ENCODE measurements at places on chromosomes 2 and 18.
A peak's percentile ranks its signal among the peaks of the same experiment; 100 is the strongest.

DNA sequence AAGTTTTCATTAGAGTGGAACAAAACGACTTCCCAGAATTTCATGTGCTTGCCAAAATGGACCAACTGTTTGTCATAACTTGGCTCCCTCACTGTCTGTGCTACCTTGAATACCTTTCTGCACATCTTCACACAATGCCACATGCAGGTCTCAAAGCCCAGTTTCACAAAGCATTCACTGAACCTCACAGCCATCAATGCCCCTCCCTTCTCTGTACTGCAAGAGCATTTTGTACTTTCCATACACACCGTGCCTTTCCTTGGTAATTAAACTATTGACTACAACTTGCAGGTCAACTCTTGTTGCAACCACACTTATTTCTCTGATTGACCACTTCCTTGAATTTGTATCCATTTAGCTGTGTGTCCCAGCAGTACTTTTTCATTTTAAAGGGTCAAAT lies 50.5 kb downstream of the PAX3 start:
- DNase-seq, result no peak

DNA sequence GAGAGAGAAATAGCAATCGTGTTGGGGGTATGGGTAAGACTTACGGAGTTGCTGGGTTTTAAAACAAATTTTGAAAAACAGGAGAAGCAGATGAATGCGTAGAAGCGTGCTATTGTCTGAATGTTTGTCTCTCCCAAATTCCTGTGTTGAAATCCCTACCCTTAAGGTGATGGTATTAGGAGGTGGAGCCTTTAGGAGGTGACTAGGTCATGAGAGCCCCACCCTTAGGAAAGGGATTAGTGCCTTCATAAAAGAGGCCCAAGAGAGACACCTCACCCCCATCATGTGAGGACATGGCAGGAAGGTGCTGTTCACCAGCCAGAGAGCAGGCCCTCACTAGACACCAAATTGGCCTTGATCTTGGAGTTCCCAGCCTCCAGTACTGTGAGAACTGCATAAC lies 40.7 kb upstream of the FZD7 start:
- DNase-seq, result no peak

DNA sequence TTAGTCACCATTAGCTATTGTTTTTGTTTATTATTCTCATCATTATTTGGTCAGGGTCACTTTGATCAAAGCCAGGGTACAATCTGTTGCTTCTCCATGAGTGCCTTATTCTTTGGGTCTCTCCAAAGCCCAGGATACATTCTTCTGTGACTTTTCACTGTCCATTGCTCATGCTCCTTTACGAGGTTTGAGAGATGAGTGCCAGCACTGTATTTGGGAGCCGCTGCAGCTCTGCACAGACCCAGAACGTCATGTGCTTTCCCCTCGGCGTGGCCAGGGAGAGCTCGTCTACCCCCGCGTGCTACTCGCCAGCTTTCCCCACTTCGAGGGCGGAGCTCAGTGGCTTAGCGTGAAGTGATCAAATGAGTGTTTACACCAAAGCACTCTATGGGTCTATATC lies 123.7 kb downstream of the COL6A3 start:
- DNase-seq, result no peak

- no peak for DNase-seq
These were observed 11.6 kb downstream of the NFE2L2 start for GRCh38 chr2:177252808-177253531.

GRCh38 chr2:203720915-203721672 lies 14.7 kb downstream of the CD28 start:
- no peak for DNase-seq

- DNase-seq, result peak; percentile 34
These were observed 34.2 kb upstream of the EN1 start for GRCh38 chr2:118881490-118882129.

- DNase-seq, result no peak
These were observed 50.3 kb upstream of the GREB1L start for GRCh38 chr18:21191596-21192307.

DNA sequence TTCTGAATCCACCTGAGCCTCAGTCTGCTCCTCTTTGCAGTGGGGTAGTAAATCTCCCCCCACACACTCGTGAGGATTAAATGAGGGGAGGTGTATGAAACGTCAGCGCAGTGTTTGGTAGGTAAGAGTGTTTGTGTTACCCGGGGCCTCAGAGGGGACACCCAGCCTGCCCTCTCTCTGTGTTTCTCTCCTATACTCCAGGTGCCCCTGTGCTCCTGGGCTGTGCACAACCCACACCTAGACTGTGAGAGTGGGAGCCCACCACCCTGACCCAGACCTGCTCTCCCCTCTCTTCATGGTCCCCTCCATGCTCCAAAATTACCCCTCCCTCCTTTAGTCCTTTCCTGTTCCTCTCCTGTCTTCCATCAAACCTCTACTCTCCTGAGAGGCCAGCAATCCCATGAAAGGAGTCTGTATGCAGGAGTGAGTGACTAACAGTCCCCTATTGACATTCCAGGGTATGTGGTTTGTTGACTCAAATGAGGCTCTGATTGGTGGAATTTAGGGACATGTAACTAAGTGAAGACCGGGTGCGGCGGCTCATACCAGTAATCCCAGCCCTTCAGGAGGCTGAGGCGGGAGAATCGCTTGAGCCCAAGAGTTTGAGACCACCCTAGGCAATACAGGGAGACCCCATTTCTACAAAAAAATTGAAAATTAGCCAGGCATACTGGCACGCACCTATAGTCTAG lies 10.4 kb downstream of the CIB4 start:
- DNase-seq, result no peak

GRCh38 chr18:55763805-55764204 lies 175.8 kb upstream of the TCF4 start:
- no peak for DNase-seq

- DNase-seq, result no peak
These were observed 1495.5 kb upstream of the ACVR2A start for GRCh38 chr2:146349334-146349733.

DNA sequence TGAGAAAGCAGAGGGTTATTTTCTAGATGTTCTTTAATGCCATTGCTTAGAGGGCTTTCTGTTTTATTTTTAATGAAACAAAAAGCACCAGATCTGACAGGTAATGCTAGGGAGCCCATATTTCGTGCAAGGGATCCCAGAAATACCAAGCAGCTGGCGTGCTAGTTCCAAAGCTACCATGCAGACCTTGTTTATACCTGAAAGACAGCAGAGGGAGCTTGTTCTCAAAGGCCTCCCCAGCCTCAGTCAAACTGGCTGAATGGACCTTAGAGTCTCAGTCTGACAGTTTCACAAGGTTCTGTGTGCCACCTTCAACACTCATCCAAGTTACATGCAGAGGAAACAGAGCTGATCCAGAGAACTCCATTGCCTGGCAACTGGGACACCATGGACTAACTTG lies 48.6 kb downstream of the GALNT14 start:
- no peak for DNase-seq

DNA sequence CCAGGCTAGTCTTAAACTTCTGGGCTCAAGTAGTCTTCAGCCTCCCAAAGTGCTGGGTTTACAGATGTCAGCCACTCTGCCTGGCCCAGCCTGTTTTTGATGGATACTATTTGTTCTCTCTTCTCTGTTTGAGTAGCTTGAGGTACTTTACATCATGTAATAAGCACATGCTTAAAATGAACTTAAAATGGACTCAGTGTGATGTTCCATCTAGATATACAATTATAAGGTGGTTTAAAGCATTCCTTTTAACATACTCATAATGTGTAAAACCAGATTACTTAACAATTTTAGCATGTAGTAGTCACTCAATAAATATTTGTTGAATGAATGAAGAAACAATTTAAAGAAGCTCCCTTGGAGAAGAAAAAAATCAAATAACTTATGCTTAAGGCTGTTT lies 9.6 kb downstream of the PTPRM start:
- no peak for DNase-seq

- DNase-seq, result no peak
These were observed 73.8 kb downstream of the HDAC4 start for GRCh38 chr2:239326831-239327535.

DNA sequence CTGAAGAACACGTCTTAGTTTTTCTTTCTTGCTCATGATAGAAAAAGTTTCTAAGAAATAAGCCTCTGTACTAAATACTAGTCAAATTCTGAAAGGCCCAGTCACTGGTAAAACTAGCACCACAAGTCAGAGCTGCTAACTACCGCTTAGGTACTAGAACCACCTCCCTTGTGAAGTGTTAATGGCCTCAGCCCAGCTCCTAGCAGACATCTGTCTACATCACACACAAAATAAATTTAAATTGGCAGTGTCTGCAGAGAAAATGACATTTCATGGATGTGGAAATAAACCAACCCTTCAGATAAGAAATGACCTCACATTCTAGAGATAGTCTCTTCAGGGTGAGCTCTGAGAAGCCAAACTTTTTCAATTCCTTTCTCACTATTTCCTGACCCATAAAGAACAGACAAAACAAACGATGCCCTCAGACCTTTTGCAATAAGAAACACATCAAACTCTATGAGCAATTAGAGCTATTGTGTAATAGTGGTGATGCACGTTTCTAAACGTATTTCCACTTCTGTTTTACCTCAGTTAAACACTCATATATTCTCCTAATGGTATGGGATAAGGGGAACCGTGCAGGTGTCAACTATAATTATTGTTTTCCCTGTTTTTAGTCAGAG lies 70.3 kb upstream of the DSG1 start:
- DNase-seq, result no peak

DNA sequence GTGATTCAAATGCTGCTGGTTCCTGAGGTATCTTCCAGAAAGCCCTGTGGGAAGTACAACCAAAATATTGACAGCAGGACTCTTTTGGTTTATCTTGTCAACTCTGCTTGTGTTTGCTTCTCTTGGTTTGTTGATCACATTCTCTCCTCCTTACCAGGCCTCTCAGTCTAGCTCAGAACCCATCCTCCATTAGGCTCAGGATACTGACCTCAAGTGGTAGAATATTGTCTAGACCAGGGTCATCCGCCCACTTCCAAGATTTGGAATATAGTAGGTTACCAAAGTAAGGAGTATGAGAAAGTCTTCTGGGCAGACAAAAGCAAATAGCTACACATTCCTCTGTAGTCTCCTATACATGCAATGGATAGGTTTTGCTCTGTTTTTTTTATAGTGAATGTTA lies 56.6 kb downstream of the XIRP2 start:
- DNase-seq, result no peak

GRCh38 chr2:60569680-60570111 lies 16.2 kb upstream of the BCL11A start:
- DNase-seq, result no peak

DNA sequence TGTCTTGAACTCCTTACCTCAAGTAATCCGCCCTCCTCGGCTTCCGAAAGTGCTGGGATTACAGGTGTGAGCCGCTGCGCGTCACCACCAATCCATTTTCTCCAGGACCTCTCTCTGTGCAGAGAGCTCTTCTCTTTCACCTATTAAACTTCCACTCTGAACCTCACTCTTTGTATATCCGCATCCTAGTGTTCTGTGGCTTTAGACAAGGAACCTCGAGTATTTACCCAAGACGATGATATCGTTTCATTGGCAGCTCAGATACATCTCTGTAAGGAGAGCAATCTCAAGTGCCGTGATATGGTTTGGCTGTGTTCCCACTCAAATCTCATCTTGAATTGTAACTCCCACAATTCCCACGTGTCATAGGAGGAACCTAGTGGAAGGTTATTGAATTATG lies 15.1 kb upstream of the WDR33 start:
- no peak for DNase-seq

GRCh38 chr2:147636238-147636882 lies 208.5 kb upstream of the ACVR2A start:
- DNase-seq, result no peak

- no peak for DNase-seq
These were observed 24.4 kb upstream of the ERMN start for GRCh38 chr2:157349949-157350515.

DNA sequence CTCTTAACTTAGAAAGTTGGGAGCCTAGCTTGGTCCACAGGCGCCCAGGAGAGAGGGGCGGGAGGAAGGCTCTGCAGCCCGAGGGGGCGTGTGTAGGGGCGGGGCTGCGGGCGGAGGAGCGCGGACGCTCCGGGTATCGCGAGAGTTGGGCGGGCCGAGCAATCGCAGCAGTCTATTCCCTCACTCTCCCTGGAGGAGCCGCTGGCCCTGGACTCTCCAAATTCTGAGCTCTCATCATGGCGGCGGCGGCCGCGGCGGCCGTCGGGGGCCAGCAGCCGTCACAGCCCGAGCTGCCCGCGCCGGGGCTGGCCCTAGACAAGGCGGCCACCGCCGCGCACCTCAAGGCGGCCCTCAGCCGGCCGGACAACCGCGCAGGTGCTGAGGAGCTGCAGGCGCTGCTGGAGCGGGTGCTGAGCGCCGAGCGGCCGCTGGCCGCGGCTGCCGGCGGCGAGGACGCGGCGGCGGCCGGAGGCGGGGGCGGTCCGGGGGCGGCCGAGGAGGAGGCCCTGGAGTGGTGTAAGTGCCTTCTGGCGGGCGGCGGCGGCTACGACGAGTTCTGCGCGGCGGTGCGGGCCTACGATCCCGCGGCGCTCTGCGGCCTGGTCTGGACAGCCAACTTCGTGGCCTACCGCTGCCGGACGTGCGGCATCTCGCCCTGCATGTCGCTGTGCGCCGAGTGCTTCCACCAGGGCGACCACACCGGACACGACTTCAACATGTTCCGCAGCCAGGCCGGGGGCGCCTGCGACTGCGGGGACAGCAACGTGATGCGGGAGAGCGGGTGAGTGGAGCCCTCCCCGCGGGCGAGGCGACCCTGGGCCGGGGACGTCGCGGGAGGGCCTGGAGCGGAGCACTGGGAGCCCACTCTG lies at the start of gene UBR3:
UBR3 (plus strand) TSS at position 183 of the 869 bp plus-strand sequence; CDS start at position 237, 54 bp downstream.
- peak; percentile 87 for DNase-seq

DNA sequence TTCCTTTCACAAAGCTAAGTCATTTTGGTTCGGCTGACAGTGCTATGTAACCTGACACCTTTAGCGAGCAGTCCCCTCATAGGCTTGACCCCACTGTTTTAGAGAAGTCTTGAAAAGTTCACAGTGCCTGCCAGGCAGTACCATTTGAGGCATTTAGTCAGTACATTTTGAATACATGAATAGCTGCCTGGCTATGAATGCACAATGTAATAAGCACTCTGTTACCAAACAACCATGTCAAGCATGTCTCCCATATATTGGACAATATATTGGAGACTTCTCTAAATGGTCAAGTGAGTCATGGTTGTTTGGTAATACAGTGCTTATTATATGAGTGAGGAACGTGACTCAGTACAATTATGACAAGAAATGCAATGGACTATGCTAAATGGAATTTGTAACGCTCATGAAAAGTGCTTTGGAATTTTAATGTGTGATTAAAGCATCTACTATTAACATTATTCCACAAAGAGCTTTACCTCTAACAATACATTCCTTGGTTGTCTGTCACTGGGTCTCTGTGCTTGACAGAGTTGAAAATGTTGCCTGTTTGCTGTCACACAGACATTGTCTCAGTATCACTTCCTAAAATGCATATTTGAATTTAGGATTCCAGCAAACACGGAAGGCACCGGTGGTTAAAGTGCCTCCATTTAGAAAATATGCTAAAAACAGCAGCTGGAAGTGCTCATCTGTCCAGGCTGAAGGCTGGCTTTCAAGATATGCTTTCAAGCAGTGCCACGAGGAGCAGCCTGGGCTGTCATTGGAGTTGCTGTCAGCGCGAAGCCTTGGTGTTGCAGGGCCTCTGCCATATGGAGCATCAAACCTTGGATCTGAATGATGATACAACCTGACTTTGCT lies 458.6 kb downstream of the FBXO15 start:
- DNase-seq, result no peak

- DNase-seq, result no peak
These were observed 495.0 kb downstream of the TMX3 start for GRCh38 chr18:68219872-68220271.

GRCh38 chr18:12076424-12077140 lies 17.1 kb upstream of the ANKRD62 start:
- DNase-seq, result no peak

GRCh38 chr2:166057370-166058164 lies 70.3 kb downstream of the SCN1A start:
- DNase-seq, result no peak

- DNase-seq, result no peak
These were observed 26.8 kb downstream of the PLEK start for GRCh38 chr2:68391869-68392268.
